ENCODE measurements at places on chromosomes 3 and 15. TPM values are rescaled to one million over a fixed set of nuclear protein-coding genes. Genes with fewer than 3 reads are reported as not detected.

KY gene
- total RNA-seq, result not detected

SLC9C1 gene
- total RNA-seq, result not detected

GOLGA8J gene
- total RNA-seq, result not detected

PRSS50 gene
- total RNA-seq, result not detected

GNAT1 gene
- not detected for total RNA-seq

ANKRD34C gene
- total RNA-seq, result not detected

PLAAT1 gene
- total RNA-seq, result not detected

FOXL2 gene
- not detected for total RNA-seq

SLC12A1 gene
- total RNA-seq, result not detected

TBC1D23 gene
- total RNA-seq, result 32.3 TPM

CFAP100 gene
- total RNA-seq, result not detected

KNG1 gene
- not detected for total RNA-seq

STX19 gene
- not detected for total RNA-seq

ITIH3 gene
- not detected for total RNA-seq

ZNF148 gene
- 45.2 TPM for total RNA-seq
